ENCODE measurements at places on chromosomes 1 and 21. TPM values are rescaled to one million over a fixed set of nuclear protein-coding genes. Genes with fewer than 3 reads are reported as not detected.

GRCh38 chr1:2388004-2388913 is 3.1 kb downstream of the MORN1 start:
- no peak for DNase-seq

The C1orf52 gene
- 57.8 TPM for total RNA-seq

DNA sequence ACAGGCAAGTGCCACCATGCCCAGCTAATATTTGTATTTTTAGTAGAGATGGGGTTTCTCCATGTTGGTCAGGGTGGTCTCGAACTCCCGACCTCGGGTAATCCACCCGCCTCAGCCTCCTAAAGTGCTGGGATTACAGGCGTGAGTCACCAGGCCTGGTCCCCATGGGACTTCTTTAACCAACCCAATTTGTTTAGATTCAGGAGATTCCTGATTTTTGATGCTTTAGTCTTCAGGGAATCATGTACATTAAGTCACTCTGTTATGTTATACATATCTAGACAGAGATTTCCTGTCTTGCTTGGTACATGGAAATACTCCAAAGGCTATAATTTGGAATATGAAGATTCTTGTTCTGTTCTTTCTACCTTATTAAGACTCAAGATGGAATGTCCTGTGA is 202.4 kb upstream of the L1TD1 start:
- no peak for DNase-seq

The ROR1 gene
- 7.4 TPM for total RNA-seq

The IRF6 gene
- 48.3 TPM for total RNA-seq

GRCh38 chr1:6831366-6831765 is 46.1 kb downstream of the CAMTA1 start:
- no peak for DNase-seq

The FTCD gene
- total RNA-seq = not detected

The KPRP gene
- total RNA-seq = not detected

DNA sequence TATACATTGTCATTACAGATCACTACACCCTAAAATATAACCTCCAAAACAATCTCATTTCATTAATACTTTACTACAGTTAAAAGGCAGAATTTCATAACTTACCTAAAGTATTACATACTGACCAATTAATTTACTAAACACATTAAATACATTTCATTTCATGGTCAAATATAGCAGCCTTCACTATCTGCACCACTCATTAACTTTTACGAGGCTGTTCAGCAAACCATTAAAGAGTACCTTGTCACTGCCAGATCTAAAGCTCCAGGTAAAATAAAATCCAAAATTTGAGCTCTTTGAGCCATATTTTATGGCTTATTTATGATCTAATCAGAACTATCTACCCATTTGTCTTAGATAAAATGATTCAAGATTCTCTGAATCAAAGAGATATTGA is 66.4 kb upstream of the RBM34 start:
- DNase-seq = no peak

- no peak for DNase-seq
Observed at GRCh38 chr1:94852788-94853187, 32.6 kb downstream of the SLC44A3 start.

The TNFAIP8L2 gene
- 4.0 TPM for total RNA-seq

- peak; percentile 54 for DNase-seq
Observed at GRCh38 chr1:159067699-159068621, 8.6 kb downstream of the AIM2 start.

DNA sequence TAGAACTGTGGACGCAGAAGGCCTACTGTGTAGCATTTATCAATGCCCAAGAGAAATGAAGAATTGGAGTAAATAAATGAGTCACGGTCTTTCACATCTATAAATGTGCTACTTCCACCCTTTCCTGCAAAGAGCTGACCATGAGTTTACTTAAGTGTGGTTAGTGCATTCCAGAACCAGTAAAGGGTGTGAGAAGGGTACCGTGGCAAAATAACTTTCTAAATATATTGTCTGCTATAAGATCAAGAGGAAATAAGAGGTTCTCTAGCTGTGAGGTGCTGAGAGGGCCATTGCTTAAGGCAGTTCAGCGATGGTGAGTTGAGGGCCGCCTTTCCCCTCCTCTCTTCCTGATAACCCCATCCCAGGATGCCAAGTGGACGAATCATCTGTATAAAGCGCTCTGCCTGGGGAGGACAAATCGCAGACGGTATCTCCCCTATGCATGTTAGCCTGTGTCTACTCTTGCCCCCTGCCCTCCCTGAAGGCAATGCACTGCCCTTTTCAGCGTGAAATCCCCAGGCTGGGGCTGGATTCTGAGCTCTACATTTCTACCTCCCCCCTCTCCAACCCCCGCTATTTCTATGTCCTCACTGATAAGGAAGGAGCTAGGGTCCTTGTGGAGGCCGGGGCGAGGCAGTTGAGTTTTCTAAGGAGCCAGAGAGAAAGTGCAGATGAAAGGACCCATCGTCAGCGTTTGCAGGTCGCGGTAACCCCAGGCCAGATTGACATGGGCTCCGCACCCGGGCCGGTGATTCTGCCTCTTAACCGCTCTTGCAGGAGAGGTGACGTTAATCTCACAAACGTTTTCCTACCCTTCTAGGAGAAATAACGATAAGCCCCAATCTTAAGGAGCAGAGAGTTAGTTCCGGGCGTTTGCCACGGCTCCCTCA is 1.5 kb upstream of the NCAM2 start:
- no peak for DNase-seq

DNA sequence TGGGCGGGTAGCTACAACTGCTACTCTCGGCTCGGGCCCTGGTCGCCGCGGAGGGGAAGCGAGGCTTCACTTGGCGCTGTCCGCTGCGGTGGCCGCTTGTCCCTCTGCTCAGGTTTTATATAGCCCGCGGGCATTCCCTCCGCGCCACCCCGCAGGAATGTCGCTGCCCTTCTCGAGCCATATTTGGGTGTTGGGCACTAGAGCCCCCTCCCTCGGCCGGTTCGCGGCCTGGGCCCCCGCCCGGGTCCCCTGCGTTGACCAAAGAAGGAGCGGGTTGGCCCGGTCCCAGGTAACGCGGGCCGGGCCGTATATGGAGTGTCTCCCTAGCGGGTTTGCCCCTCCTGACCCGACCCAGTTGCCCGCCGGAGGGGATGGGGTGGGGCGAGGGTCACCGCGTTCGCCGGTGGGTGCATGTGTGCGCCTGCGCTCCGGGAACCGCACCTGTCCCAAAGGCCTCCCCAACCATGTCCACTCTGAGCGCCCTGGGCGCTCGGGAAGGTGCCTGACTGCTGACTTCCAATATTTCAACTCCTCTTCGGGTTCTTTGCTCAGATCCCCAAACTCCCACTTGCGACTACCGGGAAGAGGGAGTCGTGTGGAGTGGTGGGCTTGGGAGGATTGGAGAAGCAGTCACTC is at the start of gene ACTA1:
TSS of gene ACTA1 (minus strand) at position 90 of the 636 bp plus-strand sequence. CDS start 979 bp downstream, outside the sequence.
- no peak for DNase-seq

The PROX1 gene
- 19.8 TPM for total RNA-seq

- DNase-seq = no peak
Observed at GRCh38 chr1:100304921-100305320, 38.9 kb downstream of the RTCA start.

The ITGB2 gene
- total RNA-seq = 9.3 TPM

DNA sequence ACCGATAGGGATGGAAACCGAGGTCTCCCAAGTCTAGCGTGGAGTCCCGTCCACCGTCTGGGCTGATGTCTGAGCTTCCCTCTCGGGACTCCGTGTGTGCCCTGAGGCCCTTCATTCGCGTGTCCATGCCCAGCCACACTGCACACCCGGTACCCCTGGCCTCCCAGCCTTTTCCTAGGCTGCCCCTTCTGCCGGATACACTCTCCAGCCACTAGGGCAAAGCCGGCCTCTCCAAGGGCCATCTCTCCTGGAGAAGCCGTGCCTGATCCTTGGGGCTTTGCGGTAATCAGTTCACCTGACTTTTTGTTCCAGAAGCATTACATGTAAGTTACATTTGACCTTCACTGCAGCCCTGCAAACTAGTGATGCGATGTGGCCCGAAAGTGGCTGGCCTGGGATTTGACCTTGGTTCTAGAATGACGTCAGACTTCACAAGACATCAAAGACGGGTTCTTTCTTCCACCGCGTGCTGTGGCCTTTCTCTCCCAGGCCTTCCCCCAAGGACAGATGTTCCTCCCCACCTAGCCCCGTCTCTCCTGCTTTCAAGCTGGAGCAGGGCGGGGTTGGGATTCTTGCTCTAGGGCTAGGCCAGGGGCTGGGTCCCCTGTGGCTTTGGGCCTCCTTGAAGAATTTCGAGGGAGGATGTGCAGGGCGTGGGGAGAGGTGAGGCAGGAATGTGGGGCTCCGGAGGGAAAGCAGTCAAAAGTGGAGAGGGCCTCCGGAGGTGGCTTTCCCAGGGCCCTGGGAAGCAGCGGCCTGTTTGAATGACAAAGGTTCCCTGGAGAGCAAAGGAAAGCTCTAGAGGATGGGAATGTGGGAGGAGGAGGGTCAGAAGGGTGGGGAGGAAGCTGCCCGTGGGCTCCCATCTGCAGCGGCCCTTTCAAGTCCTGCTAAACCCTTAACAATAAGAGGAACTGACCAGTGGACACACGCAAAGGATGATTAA is 49.7 kb upstream of the SLC2A1 start:
- DNase-seq = no peak

The FAM78B gene
- total RNA-seq = 0.35 TPM

- DNase-seq = peak; percentile 88
Observed at GRCh38 chr1:11784993-11785769, 20.6 kb downstream of the MTHFR start.

The OR2AJ1 gene
- not detected for total RNA-seq

The FNBP1L gene
- total RNA-seq = 38.8 TPM

- no peak for DNase-seq
Observed at GRCh38 chr1:185790194-185790735, 56.1 kb downstream of the HMCN1 start.

- DNase-seq = no peak
Observed at GRCh38 chr1:40096646-40096976, 441 bp downstream of the PPT1 start.

DNA sequence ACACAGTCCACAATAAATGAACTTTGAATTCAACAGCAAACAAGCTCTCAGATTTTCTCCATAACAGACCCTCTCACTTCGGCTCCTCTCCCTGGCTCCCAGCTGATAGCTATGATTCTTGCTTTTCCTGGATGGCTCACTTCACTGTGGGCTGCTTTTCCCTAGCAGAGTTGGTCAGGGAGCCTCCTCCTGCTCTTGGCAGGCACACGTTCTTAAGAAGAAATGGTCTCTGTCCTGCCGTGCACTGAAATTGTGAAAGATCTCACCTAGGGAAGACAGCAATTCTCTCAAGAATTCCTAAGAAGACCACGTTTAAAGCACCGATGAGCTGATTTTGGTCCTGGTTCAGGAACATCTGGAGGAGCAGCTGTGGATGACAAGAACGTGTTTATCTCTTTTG is 148.5 kb upstream of the KCNK2 start:
- DNase-seq = no peak

All from Peyer's patch (tissue), 4 donors.